ENCODE measurements at places on chromosomes 12 and 14.
A peak's percentile ranks its signal among the peaks of the same experiment; 100 is the strongest.

GRCh38 chr14:36863271-36863670 is 201.6 kb downstream of the PAX9 start:
- no peak for DNase-seq

- DNase-seq = no peak
Observed at GRCh38 chr12:85775091-85775490, 61.1 kb downstream of the RASSF9 start.

DNA sequence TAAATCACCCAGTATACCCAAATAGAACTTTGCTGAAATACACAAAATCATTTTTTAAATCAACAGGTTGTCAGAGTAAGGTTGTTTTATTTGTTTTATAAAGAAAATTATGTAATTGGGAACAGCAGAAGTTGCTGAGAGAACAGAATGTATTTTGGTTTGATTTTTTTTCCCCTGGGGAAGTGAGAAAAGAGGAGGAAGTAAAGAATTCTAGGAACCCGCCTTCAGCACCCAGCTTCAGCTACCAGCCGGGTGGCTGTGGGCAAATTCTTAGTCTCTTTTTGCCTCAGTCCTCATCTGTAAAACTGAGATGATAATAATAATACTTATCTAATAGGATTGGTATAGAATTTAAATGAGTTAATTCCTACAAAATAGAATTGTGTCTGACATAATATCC is 119.4 kb downstream of the SRGAP1 start:
- no peak for DNase-seq

- peak; percentile 51 for DNase-seq
Observed at GRCh38 chr12:104695453-104696148, 238.9 kb downstream of the CHST11 start.

DNA sequence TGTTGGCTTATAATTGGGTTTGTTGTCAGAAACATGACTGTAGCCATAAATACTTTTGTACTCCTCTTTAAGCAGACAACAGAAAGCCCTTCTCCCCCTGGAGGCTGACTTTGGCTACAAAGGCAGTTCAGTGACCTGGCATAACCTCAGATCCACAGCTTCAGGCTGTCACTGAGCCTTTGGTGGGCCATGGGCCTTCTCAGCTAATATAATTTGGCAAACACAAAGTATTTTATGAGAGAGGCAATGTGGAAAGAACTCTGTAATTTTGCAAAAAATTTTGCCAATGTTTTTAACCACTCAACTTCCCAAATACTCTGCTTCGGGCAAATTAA is 15.5 kb upstream of the MGP start:
- DNase-seq = no peak

GRCh38 chr14:56962444-56963080 is 152.3 kb upstream of the OTX2 start:
- no peak for DNase-seq

GRCh38 chr12:127941332-127941731 is 325.6 kb upstream of the TMEM132C start:
- no peak for DNase-seq

DNA sequence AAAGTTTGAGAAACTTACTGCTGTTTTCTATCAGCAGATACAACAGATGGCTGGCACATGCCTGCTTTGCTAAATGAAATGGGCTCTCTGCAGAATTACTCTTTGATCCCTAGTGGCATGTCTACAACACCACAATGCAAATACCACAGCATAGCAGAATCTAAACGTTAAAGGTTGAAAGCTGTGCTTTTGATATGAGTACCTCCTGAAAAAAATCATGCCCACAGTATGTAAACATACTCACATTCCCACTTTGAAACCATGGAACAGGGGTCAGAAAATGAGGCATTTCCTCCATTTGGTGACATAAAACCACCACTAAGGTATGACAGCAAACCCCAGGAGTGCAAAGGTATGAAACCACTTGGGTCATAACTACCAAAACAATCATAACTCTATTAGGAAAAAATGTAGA is 7.5 kb downstream of the WIF1 start:
- DNase-seq = no peak

GRCh38 chr12:10615532-10615931 is 2.1 kb upstream of the MAGOHB start:
- DNase-seq = no peak

DNA sequence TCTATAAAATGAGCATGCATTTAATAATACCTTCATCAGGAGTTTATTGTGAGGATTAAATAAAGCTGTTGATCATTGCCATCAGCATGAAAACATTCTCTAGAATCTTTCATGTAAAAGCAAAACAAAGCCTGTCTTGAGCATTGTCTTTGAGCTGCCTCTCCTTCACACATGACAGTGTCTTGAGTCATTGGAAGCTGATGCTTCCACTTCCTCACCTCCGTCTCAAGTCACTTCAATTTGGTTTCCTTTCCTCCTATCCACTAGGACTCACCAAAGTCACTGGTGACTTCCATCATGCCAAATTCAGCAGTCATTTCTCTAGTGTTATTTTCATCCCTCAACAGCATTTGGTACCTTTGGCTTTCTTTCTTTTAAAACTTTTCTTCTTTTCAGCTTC is 31.6 kb upstream of the MYBPC1 start:
- no peak for DNase-seq

- no peak for DNase-seq
Observed at GRCh38 chr12:74781991-74782485, 244.4 kb downstream of the ATXN7L3B start.

DNA sequence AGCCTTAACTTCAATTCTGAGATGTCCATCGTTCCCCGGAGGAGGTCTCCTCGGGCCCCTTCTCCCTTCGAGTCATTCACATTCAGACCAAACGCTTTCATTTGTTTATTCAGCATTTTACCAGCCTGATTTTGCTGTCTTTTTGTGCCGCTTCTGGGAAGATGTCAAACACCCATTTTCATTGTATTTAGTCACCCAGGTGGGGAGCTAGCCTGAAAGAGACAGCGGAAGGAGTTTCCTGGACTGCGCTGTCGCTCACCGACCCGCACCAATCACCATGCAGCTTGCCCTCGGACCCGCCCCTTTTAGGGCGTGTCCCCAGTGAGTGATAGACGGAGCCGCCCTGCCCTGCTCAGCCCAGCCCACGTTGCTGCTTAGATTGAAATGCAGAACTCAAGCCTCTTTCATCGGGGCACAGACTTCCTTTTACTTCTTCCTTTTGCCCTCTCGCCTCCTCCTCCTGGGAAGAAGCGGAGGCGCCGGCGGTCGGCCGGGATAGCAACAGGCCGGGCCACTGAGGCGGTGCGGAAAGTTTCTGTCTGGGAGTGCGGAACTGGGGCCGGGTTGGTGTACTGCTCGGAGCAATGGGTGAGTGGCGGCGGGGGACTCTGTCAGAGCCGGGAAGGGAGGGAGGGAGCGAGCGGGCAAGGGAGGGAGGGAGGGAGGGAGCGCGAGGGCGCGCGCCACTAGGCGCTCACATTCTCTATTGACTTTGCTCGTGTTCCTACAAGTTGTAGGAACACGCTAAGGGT is at the start of gene PAX9:
Gene PAX9, plus strand, starts transcription at position 355 of the 752 bp plus-strand sequence. Its CDS starts 230 bp downstream, at position 585.
- no peak for DNase-seq

DNA sequence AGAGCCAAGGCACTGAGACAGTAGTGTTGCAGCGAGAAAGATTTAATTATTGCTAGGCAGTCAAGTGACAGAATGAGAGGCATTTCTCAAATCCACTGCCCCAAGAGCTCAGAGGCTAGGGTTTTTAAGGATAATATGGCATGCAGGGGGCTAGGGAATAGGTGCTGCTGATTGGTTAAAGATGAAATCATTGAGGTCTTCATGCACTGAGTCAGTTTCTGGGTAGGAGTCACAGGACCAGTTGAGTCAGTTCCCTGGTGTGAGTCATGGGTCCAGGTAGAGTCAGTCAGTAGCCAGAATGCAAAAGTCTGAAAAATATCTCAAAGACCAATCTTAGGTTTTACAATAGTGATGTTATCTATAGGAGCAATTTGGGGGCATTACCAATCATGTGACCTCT is 323.8 kb downstream of the RGS6 start:
- no peak for DNase-seq

GRCh38 chr14:85856430-85856829 is 326.5 kb downstream of the FLRT2 start:
- DNase-seq = no peak
